Activated naive CD4-positive, alpha-beta T cell treated with anti-CD3 and anti-CD28 coated beads for 36 hours (primary cell): ENCODE measurements at places on chromosomes 2 and 18.
A peak's percentile ranks its signal among the peaks of the same experiment; 100 is the strongest.

GRCh38 chr2:216765761-216766262 lies 70.5 kb upstream of the IGFBP5 start:
- no peak for DNase-seq

DNA sequence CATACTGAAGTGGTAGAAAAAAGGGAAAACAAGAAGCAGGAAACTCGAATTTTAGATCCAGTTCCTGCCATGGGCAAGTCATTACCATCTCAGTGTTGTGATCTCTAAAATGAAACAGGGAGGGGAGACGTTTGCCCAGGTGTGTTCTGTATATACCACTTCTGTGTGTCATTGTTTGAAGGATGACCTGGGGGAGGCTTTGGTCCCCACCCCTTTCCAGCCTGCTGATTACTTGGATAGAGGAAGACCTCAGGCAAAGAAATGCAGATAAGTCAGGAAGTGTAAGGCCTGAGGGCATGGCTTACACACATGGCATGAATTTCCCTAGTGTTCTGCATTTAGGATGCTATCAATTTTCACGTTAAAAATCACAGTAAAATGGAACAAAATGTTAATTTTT lies 205.2 kb upstream of the CXCR4 start:
- no peak for DNase-seq

- DNase-seq, result no peak
Observed at GRCh38 chr18:24801001-24801400, 340.6 kb downstream of the HRH4 start.

- no peak for DNase-seq
Observed at GRCh38 chr18:58186258-58186948, 142.4 kb downstream of the NEDD4L start.

DNA sequence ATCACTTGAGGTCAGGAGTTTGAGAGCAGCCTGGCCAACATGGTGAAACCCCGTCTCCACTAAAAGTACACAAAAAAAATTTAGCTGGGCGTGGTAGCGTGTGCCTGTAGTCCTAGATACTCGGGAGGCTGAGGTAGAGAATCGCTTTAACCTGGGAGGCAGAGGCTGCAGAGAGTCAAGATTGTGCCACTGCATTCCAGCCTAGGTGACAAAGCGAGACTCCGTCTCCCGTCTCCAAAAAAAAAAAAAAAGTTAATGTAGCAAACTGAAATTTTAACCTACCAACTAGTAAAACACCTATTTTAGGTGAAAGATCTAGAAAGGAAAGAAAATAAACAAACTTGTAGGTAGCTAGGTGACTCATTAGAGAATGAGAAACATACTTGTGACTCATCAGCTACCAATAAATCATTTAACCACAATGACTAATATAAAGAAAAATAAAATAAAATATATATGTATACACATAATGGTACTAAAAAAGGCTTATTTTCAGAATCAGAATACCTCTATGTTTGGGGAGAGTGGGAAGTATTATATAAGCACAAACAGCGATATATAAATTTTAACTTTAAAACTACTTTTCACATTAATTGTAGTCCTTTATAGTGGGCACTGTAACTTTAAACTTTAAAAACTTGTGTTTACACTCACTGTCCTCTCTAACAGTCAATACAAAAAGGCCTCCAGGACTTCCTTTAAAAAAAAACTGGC lies 36.6 kb downstream of the DARS1 start:
- DNase-seq, result peak; percentile 35

GRCh38 chr2:145692971-145693478 lies 1173.1 kb upstream of the ZEB2 start:
- no peak for DNase-seq

DNA sequence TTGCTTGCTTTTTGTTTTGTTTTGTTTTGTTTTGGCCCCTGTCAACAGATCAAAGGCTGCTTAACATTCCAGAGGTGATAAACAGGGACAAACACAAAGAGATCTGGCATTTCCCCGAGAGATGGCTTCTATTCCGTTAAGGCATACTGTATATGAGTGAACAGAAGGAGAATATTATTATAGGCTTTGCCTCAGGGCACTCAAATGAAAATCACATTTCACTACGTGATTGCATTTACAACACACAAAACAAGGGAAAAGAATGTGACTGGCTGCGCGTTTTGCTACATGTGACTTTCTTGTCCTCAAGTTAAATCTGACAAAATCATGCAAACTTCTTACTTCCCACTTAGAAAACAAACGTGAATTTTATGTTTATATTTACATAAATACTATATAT lies 1037.9 kb upstream of the DDX18 start:
- DNase-seq, result no peak

DNA sequence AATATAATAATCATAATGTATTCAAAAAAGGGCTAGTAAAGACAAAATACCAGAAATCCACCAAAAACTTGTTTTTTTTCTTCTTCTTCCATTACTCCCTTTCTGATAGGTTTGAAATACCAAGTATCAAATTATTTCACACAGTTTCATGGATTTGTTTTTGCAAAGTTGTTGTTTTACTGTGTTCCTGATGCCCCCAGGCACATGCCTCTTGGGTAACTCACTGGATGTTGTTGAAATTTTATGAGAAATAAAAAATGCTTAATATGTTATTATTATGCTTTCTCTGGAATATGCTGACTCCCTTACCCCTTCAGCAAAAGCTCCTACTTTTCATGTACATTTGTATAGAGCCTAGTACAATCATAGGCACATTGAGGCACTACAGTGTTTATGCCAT lies 419.6 kb downstream of the NRXN1 start:
- no peak for DNase-seq

GRCh38 chr2:105252271-105252670 lies 10.7 kb downstream of the GPR45 start:
- no peak for DNase-seq

GRCh38 chr2:206241736-206242135 lies 32.7 kb upstream of the ZDBF2 start:
- DNase-seq, result no peak

DNA sequence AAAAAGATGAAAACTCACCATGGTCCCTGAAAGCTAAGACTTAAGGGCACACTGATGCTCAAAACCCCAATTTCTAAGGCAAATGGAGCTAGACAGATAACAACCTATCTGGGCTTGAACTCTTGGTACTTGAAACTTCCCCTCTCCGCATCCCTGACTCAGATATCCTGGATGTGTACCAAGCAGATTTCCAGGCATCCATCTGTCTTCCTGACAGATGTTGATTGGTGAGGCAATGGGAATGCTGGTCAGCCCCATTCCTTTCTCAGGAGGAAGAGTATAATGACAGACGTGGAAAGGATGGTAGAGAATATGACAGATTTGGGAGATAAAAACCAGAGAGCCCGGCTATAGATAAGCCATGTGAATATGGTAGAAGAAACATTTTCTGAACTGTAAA lies 69.2 kb downstream of the ADD2 start:
- no peak for DNase-seq

DNA sequence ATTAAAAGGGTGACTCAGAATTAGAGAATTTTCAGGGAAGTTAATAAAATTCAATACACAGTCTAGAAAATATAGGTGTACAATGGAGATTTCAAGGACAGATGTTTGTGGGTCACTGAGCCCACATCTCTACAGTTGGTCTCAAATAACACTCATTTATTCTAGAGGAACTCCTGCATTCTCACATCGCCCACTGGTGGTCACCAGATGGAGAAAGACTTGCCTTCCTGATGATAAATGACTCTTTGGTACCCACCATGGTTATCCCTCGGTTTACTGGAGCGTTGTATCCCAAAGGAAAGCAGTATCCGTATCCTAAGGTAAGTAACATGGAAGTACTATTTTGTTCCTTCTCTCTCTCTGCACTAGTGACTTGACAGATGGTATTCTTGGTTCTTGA lies 1297.1 kb downstream of the DPP10 start:
- no peak for DNase-seq

- DNase-seq, result no peak
Observed at GRCh38 chr2:200482194-200482593, 27.7 kb downstream of the KCTD18 start.

DNA sequence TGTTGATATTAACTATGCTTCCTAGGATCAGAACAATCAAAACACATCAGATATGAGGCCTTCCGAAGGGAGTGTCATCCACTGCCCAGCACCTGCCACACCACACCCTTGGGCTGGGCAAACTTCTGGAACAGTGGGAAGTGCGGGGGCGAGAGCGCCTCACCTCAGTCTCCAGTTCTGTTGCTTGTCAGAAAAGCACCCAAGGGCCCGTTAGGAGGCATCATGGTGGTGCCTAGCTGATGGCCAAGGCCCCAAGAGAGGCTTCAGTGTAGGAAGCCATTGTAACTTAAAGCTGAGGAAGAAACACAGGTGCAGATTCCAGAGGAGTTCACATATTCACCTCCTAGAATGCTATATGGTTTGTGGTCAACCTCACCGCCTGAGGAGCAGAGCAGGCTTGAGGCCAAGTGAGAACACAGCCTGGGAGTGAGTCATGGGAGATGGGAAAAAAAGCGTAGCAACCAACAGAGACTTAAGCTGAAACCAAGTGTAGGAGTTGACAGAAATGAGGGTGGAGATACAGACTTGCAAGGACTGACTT lies 85.1 kb upstream of the ATL2 start:
- DNase-seq, result peak; percentile 74
